ENCODE measurements at places on chromosomes 2 and 18. TPM values are rescaled to one million over a fixed set of nuclear protein-coding genes. Genes with fewer than 3 reads are reported as not detected.

Gene SIX3
- not detected for total RNA-seq

Gene CCDC178
- total RNA-seq: not detected

Gene MPP4
- total RNA-seq: not detected

Gene GALR1
- total RNA-seq: not detected

Measured in esophagus squamous epithelium (tissue), 5 donors.